ENCODE measurements at places on chromosomes 12 and 14. TPM values are rescaled to one million over a fixed set of nuclear protein-coding genes. Genes with fewer than 3 reads are reported as not detected.

DNA sequence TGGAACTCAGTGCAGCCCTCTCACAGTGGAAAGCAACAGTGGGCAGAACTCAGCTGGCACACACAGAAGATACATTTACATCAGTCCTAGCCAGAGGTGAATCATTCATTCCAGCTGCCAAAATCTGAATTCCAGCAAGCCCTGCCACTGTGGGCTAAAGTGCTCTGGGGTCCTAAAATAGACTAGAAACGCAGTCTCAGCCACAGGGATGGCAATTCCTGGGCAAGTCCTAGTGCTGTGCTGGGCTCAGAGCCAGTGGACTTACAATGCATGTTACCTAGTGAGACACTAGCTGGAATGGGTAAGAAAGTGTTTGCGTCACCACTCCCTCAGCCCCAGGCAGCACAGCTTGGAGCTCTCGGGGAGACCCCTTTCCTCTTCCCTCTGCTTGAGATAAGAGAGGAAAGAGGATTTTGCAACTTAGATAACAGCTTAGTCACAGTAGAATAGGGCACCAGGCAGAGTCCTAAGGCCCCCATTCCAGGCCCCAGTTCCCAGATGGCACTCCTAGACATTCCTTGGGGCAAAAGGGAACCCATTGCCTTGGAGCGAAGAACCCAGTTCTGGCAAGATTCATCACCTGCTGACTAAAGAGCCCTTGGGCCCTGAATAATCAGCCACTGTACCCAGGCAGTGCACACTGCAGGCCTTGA lies 592.9 kb downstream of the FSCB start:
- DNase-seq = no peak

DNA sequence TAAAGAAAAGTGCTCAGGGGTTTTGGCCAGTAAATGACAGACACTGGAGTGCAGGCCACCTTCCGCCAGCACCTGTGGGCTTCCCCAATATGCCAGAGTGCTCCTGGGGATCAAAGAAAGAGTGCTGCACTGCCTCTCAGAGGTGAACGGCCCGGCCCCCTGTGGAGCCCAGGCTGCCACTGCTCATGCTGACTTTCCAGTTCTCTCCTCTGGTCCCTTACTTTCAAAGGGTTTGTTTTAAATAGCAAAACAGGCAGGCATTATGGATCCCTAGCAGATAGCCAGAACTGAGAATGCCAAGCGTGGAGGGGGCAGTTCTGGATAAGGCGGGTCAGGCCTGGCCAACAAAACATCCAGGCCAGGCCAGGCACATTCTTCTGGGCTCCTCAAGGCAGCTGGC lies 59.6 kb downstream of the MDM2 start:
- no peak for DNase-seq

RND1 gene
- 3.0 TPM for polyA plus RNA-seq

KLHDC1 gene
- polyA plus RNA-seq = 5.0 TPM
